ENCODE measurements at places on chromosomes 3 and 15.

- DNase-seq = no peak
Measured at GRCh38 chr3:136929977-136930670, 27.7 kb upstream of the IL20RB start.

DNA sequence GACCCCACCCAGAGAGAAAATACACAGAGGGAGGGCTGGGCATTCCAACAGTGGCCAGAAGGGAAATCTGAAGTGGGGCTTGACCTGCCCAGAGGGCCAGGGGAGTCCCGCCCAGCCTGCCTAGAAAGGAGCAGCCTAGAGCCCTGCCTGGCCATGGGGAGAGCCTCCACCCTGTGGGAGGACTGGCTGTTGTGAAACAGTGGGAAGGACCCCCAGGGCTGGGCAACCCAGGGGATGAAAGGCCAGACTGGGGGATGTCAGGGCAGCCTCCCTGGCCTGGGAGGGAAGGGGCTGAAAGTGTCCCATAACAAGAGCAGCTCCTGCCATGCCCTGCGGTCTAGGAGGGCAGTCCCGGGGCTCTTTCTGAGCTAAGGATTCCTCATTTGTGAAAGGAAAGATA lies 69.0 kb downstream of the SLC12A8 start:
- DNase-seq = no peak

GRCh38 chr3:65666448-65667091 lies 372.1 kb downstream of the MAGI1 start:
- DNase-seq = no peak

- no peak for DNase-seq
Measured at GRCh38 chr3:10554236-10554611, 48.8 kb upstream of the ATP2B2 start.

DNA sequence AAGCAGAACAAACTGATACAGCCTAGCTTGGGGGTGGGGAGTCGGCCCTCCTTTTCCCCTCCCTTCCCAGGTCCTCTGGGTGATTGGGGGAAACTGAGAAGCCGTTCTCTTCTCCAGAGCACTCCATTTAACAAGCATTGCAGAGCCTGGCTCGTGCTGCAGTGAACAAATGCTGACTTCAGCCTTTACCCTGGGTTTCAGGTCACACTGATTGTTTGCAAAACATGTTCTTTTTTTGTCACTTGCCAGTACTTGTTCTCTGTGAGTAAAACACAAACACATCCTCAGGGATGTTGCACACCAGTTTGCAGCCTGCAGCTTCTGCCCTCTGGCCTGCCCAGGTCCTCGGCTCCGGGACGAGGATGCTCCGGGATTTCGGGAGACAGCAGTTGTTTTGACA lies 132.8 kb downstream of the PGPEP1L start:
- no peak for DNase-seq

- DNase-seq = no peak
Measured at GRCh38 chr3:71258116-71258515, 325.4 kb downstream of the FOXP1 start.

DNA sequence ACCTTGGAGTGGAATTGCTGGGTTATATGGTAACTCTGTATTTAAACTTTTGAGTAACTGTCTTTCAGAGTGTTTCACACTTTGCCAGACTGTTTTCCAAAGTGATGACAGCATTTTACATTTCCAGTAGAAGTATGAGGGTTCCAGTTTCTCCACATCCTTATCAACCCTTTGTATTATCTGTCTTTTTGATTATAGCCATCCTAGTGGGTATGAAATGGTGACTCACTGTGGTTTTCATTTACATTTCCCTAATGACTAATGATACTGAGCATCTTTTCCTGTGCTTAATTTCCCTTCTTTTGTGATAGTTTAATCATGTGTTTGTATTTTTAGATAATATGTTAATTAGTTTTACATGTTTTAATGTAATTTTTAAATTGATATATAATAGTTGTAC lies 138.1 kb upstream of the DAZL start:
- DNase-seq = no peak

DNA sequence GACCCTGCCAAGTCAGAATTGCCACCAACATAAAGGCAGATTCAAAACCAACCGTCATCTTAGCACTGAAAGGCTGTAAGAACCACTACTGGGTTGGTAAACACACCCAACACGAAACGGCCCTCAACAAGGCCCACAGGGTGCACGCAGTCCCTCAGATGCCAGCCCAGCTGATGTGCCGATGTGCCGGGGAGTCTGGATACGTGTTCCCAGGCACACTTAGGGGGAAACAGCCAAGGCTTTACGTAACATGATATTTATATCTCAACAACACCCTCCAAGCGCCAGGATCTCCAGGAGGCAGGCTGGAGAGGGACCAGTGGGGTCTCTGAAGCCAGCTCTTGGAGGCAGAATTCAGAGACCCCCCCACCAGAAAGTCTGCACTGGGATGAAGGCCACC lies 14.2 kb downstream of the POC1A start:
- DNase-seq = no peak

GRCh38 chr3:9841015-9841414 lies 2.8 kb downstream of the RPUSD3 start:
- no peak for DNase-seq

DNA sequence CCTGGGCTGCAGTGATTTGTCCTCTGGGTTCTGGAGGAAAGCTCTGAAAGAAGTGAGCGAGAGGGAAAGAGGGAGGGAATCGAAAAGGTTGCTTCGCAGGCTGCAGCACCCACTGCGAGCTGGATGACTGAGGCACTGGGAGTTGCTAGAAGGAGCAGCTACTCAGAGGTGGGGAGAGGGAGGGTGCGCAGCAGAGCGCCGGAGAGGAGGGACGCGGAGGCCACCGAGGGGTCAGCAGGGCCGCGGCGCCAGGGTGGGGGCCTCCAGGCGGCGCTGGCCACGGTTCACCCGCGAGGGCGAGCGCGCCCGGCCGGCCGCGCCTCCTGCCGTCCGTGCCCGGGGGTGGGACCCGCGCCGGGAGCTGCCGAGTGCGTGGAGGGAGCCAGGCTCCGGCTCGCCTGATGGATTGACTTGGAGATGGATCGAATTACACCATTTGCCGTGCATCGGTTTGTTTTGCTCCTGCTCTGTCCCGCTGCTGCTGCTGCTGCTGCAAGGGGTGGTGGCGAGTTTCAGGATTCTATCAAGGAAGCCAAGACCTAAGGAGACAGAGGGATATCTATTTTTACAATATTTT lies at the start of gene SEMA6D:
Gene SEMA6D (plus strand): TSS at position 470 of the 577 bp plus-strand sequence. CDS start 42,294 bp downstream, outside the sequence.
- DNase-seq = no peak

GRCh38 chr3:58206406-58207011 lies 4.3 kb downstream of the DNASE1L3 start:
- DNase-seq = no peak

DNA sequence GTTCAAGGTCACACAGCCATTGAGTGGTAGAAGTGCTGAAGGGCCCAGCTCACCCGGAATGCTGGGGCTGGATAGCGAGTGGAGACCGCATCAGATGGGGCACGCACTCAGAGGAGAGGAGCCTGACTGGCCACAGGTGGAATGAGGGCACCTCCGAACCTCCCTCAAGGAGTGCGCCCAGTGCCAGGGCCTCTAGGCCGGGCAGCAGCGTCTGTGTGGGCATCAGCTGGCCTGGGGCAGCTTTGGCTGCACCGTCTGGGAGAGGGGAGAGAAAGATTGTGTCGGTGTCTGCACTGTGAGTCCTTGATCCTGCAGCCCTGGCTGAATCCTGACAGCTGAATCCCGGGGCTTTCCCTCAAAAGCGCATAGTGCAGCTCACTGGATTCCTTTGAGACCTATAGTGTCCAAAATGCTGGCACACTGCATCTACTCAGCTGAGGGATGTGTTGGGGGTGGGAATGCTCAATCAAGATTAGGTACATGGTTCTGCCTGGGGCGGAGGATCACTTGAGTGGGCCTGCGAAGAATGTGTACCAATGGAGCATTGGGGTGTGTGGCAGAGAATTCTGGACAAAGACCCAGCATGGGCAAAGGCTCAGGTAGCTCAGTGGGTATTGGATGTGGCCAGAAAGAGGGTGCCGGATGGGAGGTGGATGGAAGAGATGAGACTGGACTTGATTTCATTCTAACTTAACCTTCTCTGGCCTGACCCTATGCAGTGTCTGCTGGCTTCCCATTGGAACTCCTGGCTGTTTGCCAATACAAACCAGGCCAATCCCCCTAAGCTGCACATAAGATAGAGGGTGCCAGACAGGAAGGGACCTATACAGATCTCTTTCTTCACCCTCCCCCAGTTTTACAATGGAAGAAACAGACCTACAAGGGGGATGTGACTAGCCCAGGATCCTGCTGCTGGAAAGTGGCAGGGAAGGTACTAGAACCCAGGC lies 950 bp downstream of the ANKDD1A start:
- no peak for DNase-seq

- no peak for DNase-seq
Measured at GRCh38 chr3:188695241-188695640, 476.5 kb upstream of the TPRG1 start.

DNA sequence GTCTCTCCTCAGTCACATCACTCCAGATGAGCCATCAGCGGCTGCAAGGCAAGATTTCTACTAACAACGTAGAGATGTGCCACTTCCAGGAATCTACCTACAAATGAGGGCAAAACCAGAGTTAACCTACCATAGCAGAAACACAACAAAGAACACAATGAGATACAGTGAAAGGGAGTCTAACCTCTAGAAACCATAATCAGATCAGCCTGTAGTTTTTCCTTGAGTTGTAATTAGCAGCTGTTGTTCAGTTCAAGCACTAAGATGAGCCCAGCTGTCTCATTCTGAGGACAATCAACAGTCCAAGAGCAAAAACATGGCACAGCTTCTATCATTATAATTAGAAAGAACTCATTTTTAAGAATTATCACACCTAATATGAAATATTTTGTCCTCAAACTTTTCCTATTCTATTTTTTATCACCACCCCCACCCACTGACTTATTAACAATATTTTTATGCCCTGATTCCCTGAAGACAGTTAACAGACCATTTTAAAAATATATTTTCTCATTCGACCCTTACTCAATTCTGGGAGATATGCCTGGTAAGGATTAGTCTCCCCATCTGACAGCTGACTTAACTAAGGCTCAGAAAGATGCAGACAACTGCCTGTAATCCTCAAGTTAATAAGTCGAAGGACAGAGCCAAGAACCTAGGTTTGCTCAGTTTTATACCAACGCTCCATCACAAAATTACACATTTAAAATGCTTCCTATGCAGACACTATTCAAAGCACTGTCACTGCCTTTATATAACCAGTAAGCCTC lies 50.1 kb downstream of the MAGI1 start:
- no peak for DNase-seq

GRCh38 chr3:78721771-78722543 lies 1045.8 kb downstream of the ROBO1 start:
- no peak for DNase-seq

DNA sequence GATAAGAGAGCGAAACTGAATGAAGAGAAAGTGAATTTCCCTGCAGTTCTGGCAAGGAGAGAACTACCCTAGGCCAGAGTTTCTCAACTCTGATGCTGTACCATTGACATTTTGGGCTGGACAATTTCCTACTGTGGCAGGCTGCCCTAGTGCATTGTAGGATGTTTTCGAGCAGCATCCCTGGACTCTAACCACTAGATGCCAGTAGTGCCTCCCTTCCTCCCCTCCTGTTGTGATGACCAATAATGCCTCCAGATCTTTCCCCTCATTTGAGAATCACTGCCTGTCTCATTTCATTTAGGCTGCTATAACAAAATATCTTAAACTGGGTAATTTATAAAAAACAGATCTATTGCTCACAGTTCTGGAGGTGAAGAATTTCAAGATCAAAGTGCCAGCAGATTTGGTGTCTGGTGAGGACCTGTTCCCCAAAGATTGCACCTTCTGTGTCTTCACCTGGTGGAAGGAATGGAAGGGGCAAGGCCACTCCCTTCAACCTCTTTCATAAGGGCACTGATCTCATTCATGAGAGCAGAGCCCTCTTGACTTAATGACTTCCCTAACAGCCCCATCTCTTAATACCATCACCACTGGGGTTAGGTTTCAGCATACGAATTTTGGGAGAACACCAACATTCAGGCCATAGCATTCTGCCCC lies 188.9 kb upstream of the MEIS2 start:
- no peak for DNase-seq

GRCh38 chr15:82272154-82272553 lies 9.5 kb downstream of the SAXO2 start:
- no peak for DNase-seq

DNA sequence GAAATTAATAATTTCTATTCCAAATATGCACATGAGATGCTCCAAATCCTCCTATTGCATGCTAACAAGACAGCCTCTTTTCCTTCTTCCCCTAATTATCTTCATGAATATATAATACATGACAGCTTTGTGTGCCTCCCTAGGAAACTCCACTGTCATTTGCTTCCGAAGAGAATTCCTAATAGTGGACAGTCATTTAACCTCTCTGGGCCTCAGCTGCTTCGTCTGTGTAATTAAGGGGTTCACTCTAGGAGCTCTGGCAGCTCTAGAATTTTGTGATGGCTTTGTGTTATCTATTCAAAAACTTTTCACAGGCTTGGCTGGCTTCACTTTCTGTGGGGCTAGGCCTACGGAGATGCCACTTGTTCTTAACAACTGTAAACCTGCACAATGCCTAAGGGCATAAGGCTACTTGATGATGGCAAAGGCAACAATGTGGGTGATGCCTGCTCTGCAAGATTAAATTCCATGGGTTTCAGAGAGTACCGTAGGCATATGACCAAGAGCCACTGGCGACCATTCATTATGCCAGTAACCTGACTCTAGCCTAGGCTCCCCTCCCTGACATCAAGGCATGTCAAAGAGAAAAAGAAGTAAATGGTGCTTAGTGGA lies 333.8 kb upstream of the UMPS start:
- no peak for DNase-seq

DNA sequence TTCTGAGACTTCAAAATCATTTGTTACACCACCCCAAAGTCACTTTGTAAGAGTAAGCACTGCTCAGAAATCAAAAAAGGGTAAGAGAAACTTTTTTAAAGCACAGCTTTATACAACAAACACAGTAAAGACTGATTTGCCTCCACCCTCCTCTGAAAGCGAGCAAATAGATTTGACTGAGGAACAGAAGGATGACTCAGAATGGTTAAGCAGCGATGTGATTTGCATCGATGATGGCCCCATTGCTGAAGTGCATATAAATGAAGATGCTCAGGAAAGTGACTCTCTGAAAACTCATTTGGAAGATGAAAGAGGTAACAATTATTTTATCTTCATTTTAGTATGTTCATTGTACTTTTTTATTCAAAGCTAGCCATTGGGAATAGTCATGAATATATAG lies 32.6 kb downstream of the BLM start:
- DNase-seq = no peak

- peak; percentile 54 for DNase-seq
Measured at GRCh38 chr15:90201130-90201943, at the start of gene SEMA4B. SEMA4B (plus strand) TSS chr15:90201330; CDS start chr15:90201579, 249 bp downstream.

DNA sequence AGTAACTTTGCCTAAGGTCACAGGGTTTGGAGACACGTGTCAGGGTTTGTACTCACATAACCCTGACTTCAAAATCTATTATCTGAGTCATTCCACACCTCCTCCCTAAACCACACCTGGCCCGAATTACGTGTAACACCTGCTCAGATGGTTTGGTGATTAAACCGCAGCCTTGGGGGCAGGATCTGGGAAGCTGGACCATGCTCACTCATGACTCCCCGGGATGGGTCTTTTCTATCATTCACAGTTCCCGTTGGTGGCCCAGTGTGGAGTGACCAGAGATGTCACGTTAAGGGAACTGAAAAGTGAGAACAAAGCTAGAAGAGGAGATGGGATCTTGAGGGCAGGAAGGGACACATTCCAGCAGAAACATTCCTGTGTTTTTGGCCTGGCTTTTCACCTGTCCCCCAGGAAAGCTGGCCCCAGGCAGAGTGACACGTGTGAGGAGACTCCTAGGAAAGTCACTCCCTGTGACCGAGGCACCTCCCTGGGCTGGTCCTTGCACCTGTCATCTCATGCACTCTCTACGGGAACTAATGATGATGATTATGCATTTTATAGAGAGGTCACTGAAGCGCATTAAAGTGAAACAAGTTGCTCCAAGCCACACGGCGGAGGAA lies 75.4 kb upstream of the POMGNT2 start:
- no peak for DNase-seq

Measured in T-cell (primary cell).